ENCODE measurements at places on chromosomes 12 and 14. TPM values are rescaled to one million over a fixed set of nuclear protein-coding genes. Genes with fewer than 3 reads are reported as not detected.

GRCh38 chr14:48323665-48324064 is 648.3 kb upstream of the MDGA2 start:
- DNase-seq, result no peak

DNA sequence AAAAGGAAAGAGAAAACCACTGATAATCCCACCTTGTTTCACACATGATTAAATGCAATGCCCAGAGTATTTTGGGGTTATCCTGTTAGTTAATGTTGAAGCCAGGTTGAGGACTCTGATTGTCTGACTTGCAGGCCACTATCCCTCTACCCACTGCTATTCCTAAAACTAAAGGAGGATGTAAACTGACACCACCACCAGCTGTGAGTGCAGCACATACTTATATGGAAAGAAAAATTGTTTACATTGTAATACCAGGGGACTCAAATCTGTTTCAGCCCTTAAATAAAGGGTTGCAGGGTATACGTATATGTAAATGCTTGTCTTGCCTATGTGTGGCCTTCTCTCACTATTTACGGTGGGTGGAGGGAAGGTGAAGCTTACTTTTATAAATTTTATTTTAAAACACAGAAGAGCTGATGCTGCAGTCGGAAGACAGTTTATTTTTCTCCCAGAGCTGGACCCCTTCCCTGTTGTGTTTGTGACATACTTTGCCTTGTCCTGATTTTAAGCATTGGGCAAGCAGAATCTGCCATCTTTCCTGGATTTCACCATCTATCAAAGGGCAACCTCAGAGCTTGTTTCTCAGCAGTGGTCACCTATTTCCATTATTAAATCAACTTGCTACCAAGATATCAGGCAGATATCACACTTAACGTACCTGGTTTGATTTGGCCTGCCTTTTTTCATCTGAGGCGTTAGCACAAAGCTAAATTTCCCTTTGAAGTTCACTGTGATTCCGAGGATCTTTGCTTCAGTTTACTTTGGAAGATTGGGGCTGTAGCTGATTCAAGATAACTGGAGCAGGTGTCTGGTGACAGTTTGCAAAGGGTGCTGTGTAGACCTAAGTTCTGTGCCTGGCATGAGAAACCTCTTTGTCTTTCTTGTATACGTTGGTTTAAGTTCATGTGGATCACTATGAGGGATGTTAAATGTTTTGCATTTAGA is 25.2 kb downstream of the DAAM1 start:
- no peak for DNase-seq

DNA sequence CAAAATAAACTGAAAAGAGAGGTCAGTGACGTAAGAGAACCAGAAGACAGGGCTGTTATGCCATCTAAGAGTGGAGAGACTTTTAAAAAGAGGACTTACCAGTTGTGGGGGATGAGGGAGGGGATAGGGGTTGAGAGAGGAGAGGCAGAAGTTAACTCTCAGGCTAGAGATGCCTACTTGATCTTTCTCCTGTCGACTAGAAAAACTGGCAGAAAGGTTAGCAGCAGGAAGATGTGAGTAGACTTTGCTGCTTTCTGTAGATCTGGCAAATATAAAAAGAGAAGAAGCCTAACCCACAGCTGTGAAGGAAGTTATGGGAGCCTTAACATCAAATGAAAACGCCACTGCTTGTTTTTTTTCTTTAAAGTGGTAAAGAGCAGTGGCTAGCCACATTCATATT is 10.7 kb downstream of the CREBL2 start:
- DNase-seq, result no peak

Gene GRIP1
- 104 TPM for total RNA-seq

GRCh38 chr12:11876307-11876706 is 194.4 kb upstream of the BCL2L14 start:
- no peak for DNase-seq

Gene ATP5MC2
- total RNA-seq, result 61.8 TPM

DNA sequence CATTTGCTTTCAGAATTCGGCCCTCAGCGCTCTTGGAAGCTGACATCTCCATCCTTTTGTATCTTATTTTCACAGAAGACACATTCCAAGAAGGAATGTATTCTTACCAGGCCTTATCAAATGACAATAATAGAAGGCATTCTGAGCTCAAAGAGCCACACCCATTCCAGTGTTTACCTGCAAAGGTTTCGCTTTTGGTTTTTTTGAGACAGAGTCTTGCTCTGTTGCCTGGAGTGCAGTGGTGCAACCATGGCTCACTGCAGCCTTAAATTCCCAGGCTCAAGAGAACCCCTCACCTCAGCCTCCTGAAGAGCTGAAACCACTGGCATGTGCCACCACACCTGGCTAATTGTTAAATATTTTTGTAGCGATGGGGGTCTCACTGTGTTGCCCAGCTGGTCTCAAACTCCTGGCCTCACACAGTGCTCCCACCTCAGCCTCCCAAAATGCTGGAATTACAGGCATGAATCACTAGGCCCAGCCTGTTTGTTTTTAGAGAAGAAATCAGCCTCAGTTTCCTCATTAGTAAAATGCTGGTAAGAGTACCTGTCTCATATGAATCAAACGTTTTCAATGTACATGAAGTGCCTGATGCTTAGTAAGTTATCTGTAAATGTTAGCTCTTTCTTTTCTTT is 69.2 kb downstream of the SLC6A12 start:
- DNase-seq, result no peak

Gene TMPRSS12
- total RNA-seq, result not detected

Gene PMEL
- not detected for total RNA-seq

Gene ZCCHC8
- total RNA-seq, result 31.7 TPM

- DNase-seq, result no peak
Observed at GRCh38 chr14:83706231-83706954, 1823.6 kb upstream of the FLRT2 start.

GRCh38 chr12:29676676-29677075 is 107.1 kb downstream of the TMTC1 start:
- DNase-seq, result no peak

GRCh38 chr12:72111706-72112105 is 160.5 kb upstream of the TRHDE start:
- no peak for DNase-seq

- no peak for DNase-seq
Observed at GRCh38 chr12:122870163-122870842, 25.6 kb downstream of the VPS37B start.

DNA sequence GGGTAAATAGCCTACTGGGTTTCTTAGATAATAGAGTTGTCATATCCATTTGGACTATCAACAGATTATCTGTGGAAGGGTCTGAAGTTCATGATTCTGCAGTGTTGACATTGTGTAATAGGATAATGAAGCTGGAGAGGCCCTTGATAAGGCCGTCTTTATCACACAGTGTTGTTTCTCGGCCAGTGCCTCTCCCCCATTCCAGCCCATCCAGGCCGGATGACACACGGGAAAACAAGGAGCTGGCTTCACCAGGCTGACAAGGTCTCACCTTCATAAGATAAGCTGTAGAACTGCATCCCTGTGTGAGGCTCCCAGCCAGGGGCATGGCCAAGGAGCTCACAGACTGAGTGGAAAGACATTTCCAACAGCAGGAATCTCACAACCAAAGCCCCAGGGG is 8.7 kb upstream of the EML1 start:
- no peak for DNase-seq

- no peak for DNase-seq
Observed at GRCh38 chr12:6262211-6262610, 48.3 kb upstream of the PLEKHG6 start.

DNA sequence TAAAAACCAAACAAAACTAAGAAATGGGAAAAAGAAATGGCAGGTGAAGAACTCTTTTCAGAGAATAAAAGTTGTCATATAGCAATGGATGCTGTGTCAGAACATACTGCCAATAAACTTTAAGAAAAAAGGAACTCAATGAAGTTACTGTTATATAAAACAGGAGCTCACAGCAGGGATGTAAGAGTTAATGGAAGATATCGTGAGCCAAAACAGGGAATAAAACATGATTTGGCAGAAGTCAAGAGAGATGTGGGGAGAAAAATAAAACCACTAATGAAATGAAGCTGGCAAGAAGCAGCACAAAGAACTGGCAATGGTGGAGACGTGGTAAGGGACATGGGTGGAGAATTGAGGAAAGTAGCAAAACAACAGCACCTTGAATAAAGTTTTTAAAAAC is 61.0 kb downstream of the TAOK3 start:
- no peak for DNase-seq

DNA sequence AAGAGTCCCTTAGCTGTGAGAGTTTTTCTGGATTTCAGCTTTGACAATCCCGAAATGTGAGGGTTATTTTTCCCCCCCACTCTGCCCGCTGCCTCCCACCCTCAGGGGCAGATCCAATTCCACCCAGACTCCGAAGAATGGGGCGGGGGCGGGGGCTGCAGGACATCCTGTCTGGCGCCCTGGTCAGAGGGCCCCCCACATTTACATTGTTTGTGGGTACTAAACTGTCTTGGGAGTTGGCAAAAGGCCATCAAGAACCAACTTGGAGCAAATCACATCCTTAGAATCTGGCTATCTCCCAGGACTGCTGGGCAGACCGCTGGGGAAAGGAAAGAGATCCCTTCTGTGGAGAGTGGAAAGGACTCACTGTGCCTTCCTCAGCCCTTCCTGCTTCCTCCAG is 2.4 kb downstream of the EMP1 start:
- DNase-seq, result no peak

DNA sequence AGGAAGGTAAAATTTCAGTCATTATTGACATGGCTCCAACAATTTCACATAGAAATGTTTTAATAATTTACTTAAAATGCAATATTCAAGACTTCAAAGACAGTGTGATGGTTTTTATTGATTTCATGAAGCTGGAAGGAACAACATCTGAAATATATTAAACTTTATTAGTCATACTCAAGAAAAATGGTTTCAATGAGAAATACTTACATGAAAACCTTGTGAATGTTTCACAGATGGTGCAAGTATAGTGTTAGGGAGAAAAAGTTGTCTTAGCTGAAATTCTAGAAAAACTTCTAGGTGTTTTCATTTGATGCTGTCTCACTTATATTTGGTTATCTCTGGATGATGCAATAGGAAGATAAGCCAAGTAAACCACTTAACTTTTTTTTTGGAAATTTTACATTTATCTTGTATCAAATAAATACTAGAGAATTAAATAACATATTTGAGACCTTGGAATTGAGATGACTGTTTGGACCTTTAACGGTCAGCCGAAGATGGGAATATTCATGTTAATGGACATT is 65.5 kb downstream of the PELI2 start:
- no peak for DNase-seq

DNA sequence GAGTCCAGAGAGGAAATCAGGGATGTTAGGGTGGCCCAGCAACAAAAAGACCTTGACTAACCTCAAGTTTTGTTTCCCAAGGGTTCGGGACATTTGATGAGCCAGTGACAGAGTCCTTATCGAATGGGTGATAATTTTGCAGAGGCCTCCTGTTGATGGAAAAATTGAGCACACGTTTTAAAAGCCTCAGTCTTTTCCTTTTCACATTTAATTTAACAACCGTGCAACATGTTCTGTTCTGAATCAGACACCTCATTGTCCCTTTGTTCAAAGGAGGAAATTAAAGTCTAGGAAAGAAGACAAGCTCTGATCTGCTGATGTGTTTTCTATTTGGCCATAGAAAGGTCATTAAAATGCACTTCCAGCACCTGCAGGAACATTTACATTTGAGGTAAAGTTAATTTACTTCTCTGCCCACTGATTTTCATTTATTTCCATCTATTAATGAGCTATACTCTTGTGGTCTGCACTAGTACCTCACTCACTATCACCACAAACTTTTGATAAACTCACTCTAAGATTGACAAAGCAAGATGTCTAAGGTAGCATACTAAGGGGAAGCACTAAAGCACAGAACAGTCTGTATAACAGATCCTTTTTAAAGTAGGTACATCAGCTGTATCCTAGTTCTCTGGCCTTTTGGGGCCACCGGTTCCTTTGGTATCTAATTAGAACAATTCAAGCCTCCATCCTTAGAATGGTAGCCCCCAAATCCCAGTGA is 147.0 kb downstream of the RPAP3 start:
- no peak for DNase-seq

- DNase-seq, result no peak
Observed at GRCh38 chr12:28622406-28622805, 432.1 kb downstream of the CCDC91 start.

Gene TAS2R20
- 22.9 TPM for total RNA-seq

Gene EML5
- 30.3 TPM for total RNA-seq

DNA sequence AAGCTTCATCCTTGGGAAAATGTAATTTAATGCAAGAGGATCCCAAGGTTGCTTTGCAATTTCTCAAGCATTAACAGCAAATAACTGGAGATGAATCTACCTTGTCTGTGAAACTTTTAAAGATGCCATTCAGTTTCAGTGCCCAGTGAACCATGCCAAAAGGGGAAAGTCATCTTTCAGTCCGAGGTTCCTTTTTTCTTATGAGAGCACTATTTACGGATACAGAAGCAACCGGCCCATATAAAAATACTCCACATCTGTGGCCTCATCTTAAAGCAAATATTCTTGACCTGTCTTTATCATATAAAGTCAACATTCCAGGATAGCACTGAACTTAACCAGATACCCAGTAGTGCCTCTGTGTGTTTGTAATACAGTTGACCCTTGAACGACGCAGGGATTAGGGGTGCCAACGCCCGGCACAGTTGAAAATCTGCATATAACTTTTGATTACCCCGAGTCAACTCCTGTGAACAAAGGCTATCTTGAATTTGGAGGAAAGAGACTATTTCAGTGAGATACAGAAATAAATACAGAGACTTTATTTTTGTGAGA is 209.4 kb downstream of the PCNX1 start:
- no peak for DNase-seq

GRCh38 chr12:17652436-17652835 is 437.6 kb downstream of the RERGL start:
- DNase-seq, result no peak

DNA sequence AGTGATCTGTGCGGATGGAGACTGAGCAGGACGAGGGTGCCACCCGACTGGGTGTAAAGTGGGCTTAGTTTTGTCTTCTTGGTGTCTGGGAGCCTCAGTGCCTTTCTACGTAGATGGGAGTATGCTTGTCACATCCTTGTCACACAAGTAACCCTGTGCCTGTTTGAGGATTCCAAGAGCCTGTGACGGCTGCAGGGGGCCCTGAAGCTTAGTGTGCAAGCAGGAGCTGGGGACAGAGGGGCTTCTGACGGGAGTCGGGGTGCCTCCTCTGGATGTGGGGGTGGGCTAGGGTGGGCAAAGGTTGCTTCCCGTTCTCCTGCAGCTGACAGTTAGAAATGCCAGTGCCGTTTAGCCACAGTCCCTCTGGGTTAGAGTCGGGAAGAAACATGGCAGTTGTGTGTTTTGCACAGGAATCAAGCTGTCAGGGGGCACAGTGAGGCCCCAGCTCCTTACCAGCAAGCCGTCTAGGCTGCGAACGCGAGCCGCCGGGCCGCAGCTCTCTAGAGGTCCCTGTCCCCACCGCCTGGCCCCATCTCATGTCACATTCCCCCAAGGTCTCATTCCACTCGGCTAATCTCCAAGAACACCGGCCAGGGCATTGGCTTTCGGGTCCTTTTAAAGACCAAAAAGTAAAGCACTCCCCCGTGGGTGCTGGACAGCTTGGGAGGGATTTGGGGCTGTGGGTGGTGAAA is 7.0 kb downstream of the RTL1 start:
- DNase-seq, result no peak

Gene MYH6
- not detected for total RNA-seq

DNA sequence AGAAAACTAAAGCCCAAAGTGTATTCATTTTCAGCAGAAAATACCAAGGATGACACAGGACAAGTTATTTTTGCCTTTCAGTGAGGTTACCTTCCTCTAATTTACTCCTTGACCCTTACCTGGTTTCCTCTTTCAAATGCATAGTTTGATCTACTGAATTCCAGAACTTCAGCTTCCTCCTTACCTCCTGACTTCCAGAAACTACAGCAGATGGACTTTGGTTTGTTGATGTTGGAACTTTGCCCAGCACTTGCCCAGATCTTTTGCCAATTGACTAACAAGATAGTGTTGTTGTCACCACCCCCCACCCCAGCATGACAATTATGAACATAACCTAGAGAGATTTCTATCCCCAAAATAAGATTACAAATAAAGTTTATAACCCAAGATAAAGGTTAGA is 63.2 kb downstream of the NAV3 start:
- no peak for DNase-seq

Data from occipital lobe (tissue), 3 donors.